ENCODE measurements at places on chromosomes 4 and X. TPM values are rescaled to one million over a fixed set of nuclear protein-coding genes. Genes with fewer than 3 reads are reported as not detected.
A peak's percentile ranks its signal among the peaks of the same experiment; 100 is the strongest.

JCHAIN gene
- 0.36 TPM for total RNA-seq

EFHC2 gene
- 0.28 TPM for total RNA-seq

SPACA5 gene
- total RNA-seq, result not detected

XAGE2 gene
- not detected for total RNA-seq

MYOZ2 gene
- total RNA-seq, result not detected

LIN54 gene
- total RNA-seq, result 14.5 TPM

CTAG1B gene
- total RNA-seq, result not detected

GRCh38 chr4:83025563-83025962 lies 9.4 kb upstream of the COPS4 start:
- no peak for DNase-seq

DNA sequence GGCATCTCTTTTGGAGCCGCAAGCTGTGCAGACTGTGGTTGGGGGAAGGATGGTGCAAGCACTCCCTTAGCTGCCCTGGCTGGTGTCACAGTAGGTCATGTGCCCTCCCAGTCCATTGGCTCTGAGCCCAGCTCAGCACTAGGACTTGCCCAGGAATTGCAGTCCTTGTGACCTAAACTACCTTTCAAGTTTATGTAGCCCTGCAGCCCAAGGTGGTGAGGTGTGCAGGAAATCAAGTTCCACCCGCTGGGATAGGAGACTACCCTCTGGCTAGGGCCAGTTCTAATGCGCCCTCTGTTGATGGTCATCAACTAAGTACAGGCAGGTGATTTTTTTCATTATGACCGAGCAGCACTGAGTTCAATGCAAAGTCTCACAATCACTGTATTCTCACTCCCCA lies 335.2 kb downstream of the UBE2NL start:
- no peak for DNase-seq

GRCh38 chr4:127793528-127793927 lies 11.4 kb downstream of the HSPA4L start:
- no peak for DNase-seq

DNA sequence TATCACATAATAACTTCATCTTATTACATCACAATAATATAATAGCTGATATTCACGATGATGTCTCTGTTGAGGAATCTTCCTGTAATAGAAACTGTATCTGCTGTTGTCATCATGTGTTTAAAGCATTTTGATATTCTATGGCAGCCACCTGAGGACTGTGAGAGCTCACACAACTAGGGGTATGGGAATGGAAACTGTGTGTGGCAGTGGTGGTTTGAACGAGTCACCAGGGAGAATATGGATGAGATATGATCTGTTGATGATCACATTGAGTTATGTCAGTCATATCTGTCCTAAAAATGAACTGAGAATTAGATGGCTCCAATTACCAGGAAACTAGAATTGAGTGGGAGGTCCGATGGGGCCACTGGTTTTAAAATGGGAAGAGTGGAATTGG lies 169.6 kb downstream of the MID1IP1 start:
- no peak for DNase-seq

DNA sequence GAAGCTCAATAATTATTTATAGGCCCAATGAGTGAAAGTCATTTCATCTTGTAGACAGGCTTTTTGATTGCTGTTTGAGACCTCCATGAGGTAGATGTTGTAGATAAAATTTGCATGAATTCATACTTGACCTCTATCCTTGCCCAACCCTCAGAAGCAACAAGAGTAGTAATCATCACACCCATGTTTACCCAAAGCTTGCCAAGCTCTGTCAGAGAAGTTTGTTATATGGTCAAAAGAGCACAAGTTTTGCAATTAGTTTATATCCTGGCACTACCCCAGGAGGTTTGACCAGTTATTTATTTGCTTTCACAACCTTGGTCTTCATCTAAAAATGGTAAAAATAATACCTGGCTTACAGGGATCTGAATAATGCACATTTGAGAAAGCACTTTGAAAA lies 20.7 kb downstream of the ADH7 start:
- no peak for DNase-seq

- no peak for DNase-seq
These were observed 18.7 kb upstream of the ZNF157 start for GRCh38 chrX:47351706-47352105.

DNA sequence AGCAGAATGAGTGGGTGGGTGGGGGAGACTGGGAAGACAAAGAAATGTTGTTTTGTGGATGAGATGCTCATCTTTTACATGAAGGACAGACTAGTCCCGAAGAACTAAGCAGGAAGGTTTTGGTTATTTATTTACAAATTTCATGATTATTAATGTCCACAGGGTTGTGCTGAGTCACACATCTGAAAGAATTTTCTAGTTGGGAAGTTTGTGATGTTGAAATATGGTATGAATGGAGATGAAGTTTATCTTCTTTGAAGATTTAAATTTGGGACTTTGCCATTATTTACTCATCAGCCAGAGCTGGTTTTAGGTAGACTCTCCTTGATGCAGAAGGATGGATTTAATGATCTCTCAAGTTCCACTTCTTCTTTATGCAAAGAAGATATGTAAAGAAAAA lies 75.5 kb downstream of the MOSPD2 start:
- no peak for DNase-seq

DNA sequence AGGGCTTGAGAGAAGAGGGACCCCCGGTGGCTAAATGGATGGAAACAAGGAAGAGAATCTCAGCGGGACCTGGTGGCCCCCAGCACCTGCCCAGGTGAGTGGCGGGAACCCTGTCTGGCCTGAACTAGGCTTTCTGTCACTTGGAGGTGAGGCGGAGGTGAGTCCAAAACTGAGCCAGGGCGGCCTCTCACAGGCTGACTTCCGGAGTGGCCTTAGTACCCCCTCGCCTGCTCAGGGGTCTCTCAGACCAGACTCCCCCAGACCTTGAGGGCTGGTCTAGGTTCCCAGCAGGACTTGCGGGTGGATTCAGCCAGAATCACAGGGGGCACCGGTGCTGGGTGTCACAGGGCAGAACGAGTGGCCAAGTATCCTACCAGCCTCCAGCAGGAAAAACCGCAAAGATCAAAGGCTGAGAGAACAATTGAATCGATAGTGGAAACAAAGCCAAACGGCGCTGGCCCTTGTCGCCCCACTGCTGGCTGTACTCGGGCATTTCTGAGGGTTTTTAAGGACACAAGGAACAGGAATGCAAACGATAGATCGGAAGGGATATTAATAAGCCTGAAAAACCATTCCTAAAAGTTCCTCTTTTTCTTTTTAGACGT lies 67.8 kb downstream of the WFS1 start:
- DNase-seq, result no peak

GRCh38 chr4:154982187-154983047 lies 201.3 kb downstream of the RBM46 start:
- peak; percentile 30 for DNase-seq

DNA sequence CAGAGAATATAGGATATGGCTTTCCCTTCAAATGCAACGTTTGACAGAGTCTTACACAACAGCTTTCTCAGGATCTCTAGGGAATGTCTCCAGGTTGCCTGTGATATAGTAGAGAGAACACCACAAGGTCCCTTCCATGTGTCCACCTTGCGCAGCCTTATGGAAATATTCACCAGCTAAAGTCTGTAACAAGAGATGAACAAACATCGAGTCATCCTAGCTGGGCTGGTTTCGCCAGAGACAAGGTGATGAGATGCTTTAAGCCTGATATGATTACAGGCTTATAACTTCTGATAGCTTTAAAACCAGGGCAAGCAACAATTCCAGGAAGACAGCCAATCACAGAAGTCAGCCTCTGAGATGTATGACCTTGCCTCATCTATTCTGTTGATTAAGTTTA lies 83.8 kb downstream of the SEL1L3 start:
- DNase-seq, result no peak

- DNase-seq, result no peak
These were observed 419 bp upstream of the RPGR start for GRCh38 chrX:38327775-38328081.

DNA sequence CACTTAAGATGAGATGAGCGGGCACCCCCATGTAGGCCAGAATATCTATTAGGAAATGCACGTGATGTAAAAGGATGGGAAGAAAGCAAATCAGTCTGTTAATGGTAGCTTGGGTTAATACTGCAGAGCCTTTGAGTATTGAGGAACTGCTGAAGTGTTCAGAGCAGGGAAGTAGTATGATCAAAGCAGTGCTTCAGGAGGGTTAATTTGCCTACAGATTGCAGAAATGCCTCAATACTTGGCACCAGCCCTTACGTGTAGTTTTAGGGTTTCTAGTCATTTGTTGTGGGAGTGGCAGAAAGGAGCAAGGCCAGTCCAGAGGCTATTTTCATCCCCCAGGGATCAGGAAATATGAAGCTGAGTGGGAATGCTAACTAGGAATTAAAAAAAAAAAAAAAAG lies 19.7 kb downstream of the ZFX start:
- no peak for DNase-seq

DNA sequence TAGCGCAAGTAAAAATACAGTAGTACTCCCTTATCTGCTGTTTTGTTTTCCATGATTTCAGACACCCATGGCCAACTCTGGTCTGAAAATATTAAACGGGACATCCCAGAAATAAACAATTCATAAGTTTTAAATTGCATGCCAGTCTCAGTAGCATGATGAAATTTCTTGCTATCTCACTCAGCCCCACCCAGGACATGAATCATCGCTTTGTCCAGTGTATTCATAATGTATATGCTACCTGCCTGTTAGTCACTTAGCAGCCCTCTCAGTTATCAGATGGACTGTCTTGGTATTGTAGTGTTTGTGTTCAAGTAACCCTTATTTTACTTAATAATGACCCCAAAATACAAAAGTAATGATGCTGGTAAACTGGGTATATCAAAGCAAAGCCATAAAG lies 158.2 kb upstream of the DDIT4L start:
- peak; percentile 41 for DNase-seq

DNA sequence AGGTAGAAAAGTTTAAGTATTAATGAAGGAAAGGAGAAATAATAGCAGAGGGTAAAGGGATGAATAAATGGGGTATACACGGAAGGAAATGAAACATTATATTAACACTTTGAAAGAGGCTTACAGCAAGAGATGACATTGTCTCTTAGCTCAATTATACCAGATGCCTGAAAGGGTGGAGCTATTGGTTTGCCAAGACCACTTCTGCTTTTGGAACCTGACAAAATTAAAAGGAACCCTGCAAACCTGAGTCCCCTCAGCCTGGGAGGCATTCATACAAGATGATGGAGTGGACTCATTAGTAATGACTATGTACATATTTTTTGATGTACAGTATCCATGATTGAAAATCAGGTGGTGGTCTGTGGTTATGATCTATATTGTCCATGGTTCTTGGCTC lies 45.1 kb upstream of the HPF1 start:
- no peak for DNase-seq

- DNase-seq, result no peak
These were observed 53.0 kb downstream of the IL13RA2 start for GRCh38 chrX:114964374-114964773.

- DNase-seq, result no peak
These were observed 100.0 kb upstream of the PRKG2 start for GRCh38 chr4:81314897-81315470.

DNA sequence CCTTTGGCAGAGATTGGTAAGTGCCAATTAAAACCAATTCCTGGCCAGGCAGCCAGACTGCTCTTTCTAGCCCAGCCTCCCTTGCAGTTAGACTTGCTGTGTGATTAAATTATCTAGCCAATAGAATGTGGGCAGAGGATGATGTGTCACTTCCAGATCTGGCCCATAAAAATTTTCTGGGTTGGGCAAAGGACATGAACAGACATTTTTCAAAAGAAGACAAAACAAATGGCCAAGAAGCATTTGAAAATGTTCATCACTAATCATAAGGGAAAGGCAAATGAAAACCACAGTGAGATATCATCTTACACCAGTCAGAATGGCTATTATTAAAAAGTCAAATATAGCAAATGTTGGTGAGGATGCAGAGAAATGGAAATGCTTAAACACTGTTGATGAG lies 71.4 kb upstream of the STIM2 start:
- DNase-seq, result no peak

DNA sequence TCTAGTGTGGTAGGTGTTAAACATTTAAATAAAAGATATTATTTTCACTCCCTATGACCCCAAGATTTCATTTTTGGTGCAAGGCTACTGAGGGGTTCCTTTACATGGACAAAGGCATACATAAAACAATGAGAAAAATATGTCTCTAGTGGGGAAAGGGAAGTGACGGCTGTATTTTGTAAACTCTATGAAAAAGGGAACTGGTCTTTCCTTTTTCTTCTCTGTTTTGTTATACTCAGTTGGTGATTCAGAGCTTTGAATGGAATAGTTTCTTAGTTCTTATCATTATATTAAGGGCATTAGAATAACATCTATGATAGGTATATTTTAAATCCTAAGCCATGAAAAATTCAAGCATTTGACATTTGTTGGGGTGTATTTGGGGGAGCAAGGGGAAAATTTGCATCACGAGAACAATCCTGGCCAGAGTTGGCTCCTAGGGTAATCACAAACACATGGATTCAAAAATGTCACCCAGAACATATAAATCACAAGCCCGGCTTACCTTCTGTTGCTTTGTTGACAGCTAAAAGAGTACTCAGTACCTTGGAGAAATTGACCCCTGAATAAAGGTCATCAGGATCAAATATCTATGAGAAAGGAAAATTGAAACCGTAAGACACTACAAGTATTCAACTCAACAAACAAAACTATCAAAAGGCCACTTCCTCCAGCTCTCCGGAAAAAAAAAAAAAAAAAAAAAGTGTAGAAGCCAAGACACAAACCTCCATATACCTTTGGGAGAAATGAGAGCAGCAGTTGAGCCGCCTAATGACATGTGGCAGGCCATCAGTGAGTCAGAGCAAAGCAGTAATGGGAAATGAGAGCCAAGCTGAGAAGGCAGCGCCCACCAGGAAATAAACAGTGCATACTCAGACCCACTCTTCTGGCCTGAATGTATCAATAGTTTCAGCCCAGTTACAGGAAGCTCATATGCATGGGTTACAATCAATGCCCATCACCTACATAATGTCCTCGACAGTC lies 33.4 kb downstream of the ARHGEF6 start:
- DNase-seq, result no peak

GRCh38 chrX:45806410-45807121 lies 605.9 kb upstream of the DIPK2B start:
- no peak for DNase-seq

DNA sequence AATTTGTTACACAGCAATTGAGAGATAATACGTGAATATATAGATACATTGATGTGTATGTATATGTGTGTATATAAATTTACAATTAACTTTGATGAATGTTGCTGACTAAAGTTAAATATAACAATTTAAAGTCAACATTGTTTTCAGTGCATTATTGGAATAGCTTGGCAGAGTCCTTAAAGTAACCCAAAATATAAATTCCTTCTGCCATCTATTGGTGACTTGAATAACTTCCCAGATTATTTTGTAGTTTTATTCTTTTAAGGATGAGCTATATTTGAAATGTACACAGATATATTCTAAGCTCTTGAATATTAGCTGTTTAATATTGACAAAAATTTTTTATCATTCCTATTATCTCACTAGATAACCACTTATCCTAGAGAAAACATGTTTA lies 298.2 kb upstream of the FSTL5 start:
- no peak for DNase-seq

- no peak for DNase-seq
These were observed 67.6 kb downstream of the ELOVL6 start for GRCh38 chr4:110130576-110131358.

GRCh38 chr4:85701861-85702321 lies 226.9 kb downstream of the ARHGAP24 start:
- no peak for DNase-seq

Data from Panc1 (cell line).